Activated CD4-positive, alpha-beta T cell treated with anti-CD3 and anti-CD28 coated beads for 24 hours (primary cell): ENCODE measurements at places on chromosomes 1 and 21.
A peak's percentile ranks its signal among the peaks of the same experiment; 100 is the strongest.

- no peak for DNase-seq
Measured at GRCh38 chr1:178993559-178993958, 32.1 kb upstream of the FAM20B start.

DNA sequence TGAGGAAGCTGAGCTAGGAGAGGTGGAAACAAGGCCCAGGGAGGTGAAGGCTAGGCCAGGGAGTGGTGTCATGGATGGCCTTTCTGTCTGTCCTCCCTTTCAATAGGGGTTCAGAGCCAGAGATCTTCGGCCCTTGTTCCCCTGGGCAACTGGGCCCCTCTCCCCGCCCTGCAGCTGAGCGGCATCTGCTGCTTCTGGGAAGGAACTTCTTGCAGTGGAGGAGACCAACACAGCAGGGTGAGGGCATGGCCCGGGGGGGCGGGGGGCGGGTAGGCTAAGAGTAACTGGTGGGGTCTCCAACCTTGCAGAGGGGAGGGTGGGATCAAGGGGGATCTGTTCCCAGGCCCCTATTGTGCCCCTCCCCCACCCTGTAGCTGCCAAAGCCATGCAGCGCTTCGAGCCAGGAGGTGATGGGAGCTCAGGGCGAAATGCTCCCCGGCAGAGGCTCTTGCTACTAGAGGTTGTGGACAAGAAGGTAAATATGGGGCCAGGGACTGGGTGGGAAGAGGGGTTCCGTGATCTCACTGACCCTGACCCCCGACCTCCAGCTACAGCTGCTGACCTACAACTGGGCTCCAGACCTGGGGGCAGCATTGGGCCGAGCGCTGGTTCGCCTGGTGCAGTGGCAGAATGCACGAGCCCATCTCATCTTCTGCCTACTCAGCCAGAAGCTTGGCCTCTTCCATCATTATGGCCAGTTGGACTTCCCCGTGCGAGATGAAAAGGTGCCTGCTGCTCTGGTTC lies 11.7 kb downstream of the HYI start:
- DNase-seq, result no peak

GRCh38 chr1:209885403-209886218 lies 52.4 kb upstream of the SYT14 start:
- DNase-seq, result no peak

DNA sequence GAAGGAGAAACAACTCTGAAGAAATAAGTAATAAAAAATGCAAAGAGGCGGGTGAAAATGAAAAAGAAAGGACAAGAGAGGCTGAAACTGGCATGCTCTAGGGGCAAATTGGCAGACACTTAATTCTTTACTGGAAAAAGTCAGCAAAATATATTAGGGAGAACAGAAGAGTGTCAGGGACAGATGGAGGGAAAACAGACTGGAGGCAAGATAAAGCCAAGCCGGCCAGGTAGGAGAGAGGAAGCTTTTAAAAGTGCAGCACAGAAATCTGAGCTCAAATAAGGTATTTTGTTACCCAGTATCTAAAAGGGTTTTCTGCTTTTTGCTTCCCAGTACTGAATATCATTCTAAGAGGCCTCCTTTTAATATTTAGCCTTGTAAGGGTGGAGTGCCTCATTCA lies 339.3 kb downstream of the PAPPA2 start:
- no peak for DNase-seq

- DNase-seq, result no peak
Measured at GRCh38 chr1:167635156-167635648, 5.2 kb downstream of the RCSD1 start.

DNA sequence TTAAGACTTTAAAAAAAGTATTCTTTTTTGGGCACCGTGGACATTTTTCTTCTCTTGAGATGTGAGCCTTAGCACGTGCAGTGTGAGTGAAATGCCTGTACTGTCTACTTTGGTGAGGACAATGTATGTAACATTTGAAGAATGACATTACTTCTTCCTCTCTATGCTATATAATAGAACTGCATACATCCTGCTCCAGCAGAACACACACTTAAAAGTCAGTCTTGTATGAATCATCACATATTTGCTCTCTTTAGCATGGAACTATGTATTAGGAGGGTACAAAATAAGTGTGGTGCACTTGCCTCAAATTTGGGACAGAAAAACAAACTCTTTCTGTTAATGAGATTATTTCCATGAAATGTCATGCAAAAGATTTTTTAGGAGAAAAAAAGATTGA lies 358.4 kb upstream of the SGIP1 start:
- no peak for DNase-seq

DNA sequence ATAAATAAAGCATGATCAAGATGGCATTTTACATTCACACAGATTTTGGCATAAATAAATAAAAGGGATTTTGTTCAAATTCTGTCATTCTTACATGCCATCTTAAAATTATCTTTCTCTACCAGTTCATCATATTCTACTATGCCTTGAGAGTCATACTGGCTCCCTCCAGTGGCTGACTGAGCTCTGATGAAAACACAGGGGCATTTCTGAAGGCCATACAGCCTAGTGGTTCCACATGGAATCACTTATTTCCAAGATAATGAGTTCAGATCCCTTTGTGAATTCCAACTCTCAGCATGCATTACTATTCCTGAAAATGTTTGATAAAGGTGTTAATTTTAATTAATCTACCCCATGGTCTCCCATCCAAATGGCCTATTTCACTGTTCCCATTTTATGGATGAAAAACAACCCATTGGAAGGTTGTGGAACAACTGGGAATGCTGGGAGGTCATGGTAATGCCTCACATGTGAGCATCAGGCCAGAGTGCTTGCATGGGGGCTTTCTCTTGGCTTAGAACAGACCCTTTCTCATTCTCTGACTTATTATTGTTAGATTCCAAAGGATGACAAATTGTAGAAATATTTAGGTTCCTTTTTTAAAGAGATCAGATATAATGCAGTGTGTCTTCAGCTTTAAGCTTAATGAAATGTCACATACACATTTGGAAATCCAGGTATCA lies 622.4 kb upstream of the PKN2 start:
- DNase-seq, result no peak

- DNase-seq, result peak; percentile 67
Measured at GRCh38 chr1:150149271-150150132, at the start of gene PLEKHO1. Gene PLEKHO1, plus strand, starts transcription at chr1:150149916. Its CDS starts 342 bp downstream, at chr1:150150258.

DNA sequence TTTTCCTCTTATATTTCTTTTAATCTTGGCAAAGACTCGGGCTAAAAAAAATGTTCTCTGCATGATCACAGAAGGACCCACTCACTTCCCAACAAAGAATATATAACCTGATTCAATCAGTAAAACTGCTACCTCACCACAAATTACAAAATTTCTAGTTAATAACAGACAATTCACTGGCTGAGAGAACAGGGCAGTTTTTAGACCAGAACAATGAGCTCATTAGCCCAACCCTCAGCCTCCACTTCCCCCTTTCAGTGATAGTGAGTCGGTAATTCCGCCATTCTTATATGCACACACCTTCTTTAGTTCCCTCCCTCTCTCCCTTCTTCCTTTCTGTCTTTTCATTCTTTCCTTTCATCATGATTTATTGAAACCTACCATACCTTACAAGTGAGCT lies 8.9 kb downstream of the SIPA1L2 start:
- DNase-seq, result no peak

- DNase-seq, result no peak
Measured at GRCh38 chr1:36024847-36025246, 59.0 kb upstream of the TEKT2 start.

GRCh38 chr1:221335161-221336101 lies 406.5 kb downstream of the DUSP10 start:
- DNase-seq, result no peak

DNA sequence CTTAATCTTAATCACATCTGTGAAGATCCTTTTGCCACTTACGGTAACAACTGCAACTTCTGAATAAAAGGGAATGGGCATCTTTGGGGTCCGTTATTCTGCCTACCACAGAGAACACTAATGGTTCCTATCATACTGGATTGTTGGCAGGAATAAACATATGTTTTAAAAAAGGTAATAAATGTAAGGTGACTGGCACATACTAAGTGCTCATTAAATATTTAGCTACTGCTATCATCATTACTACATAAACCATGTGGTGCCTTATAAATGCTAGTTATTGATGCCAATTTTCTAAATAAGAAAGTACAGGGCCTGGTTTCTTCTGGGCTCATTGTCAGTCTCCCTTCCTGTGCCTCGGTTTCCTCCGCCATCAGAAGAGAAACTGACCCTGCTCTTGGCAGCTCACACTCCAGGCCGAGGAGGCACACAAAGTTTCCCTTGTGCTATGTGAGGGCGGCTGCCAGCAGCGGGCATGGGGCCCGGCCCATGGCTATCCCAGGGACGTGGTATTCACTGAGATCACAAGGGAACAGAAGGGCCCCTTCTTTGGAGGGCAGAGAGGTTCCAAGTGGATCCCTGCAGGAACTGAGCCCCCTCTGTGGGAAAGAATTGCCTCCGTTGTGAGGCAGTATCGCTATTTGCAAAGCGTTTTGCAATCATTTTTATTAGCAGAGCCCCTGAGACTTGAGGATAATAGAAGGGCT lies 26.2 kb downstream of the NAV1 start:
- no peak for DNase-seq

- no peak for DNase-seq
Measured at GRCh38 chr1:92511541-92511940, 24.8 kb upstream of the GFI1 start.

- DNase-seq, result no peak
Measured at GRCh38 chr1:234388094-234388493, 14.8 kb downstream of the COA6 start.

DNA sequence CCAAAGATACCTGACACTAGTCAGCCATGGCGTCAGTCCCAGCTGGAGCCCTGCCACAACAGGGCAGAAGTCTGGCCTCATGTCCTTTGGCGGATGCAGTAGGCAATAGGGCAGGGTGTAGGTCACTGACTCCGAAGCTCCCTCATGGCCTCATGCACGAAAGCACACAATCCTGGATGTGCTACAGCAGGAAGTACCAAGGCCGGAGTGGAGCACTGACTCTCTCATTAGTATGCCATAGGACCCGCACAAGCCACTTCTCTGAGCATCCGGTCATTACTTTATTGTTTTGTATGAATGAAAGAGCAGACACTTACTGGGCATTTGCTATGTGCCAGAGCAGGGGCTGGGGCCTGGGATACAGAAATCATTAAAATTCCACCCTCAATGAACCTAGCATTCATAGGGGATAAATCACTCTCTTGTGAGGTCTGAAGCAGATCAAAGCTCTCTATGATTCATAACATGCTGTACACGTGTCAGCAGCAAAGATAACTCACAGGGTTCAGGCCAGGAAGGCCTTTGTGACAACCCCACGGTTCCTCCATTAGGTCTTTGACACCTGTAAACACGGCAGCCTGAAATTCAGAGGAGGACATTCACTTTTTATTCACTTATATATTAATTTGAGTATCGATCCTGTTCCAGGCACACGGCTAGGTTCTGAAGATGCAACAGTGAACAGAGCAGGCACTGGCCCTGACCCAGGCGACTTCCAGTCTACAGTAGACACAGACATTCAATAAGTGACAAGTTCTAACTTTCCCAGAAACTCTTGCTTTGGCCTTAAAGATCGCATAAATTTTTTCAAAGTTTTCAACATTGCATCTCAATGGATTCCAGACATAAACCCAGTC lies 357.9 kb upstream of the USP24 start:
- no peak for DNase-seq

- DNase-seq, result no peak
Measured at GRCh38 chr1:210244746-210245367, 12.3 kb downstream of the SERTAD4 start.

GRCh38 chr1:171300401-171300800 lies 13.6 kb upstream of the FMO4 start:
- DNase-seq, result no peak

- no peak for DNase-seq
Measured at GRCh38 chr1:93031711-93032110, 47.4 kb upstream of the MTF2 start.

- peak; percentile 21 for DNase-seq
Measured at GRCh38 chr21:32921632-32922230, 104.0 kb upstream of the OLIG2 start.

- DNase-seq, result no peak
Measured at GRCh38 chr21:31157756-31158155, 119.5 kb upstream of the KRTAP19-8 start.

GRCh38 chr1:205587581-205587980 lies 44.2 kb downstream of the ELK4 start:
- DNase-seq, result no peak

- no peak for DNase-seq
Measured at GRCh38 chr1:223700942-223701637, 11.2 kb upstream of the CAPN2 start.

DNA sequence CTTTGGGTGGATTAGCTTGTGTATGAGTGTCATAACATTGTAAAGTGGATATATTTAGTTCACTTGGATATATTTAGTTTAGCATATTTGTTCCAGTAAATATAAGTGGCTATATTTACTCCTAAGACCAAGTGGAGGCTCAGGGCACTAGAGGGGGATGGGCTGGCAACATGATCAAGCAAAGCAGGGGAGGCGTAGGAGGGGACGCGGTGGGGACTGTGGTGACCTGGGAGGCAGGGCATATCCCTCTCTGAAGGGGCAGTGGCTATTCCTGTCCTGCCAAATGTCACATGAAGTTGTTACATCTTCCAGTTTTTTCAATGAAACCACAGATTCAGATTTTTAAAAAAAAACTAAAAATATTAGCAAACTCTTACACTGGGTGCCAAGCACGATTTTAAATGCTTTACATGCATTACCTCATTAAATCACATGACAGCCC lies 51.9 kb upstream of the EDN2 start:
- no peak for DNase-seq

DNA sequence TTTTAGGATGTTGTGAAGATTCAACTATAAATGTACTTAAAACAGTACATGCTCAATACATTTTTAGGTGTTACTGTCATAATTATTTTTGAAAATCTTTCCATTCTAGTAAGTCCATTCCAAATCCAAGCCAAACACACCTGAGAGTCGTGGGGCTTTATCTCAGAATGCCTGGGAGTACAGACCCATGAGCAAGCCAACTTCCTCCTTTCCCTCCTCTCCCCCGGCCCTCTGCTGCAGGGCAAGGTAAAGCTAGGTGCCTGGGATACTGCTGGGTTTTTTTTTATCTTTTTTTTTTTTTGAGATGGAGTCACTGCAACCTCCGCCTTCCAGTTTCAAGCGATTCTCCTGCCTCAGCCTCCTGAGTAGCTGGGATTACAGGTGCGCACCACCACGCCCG lies 16.5 kb downstream of the TMEM51 start:
- no peak for DNase-seq

GRCh38 chr21:37843191-37843590 lies 73.1 kb downstream of the KCNJ6 start:
- DNase-seq, result no peak

- DNase-seq, result no peak
Measured at GRCh38 chr1:90417126-90417525, 300.0 kb downstream of the BARHL2 start.

GRCh38 chr1:117782056-117782455 lies 147.4 kb downstream of the GDAP2 start:
- no peak for DNase-seq

DNA sequence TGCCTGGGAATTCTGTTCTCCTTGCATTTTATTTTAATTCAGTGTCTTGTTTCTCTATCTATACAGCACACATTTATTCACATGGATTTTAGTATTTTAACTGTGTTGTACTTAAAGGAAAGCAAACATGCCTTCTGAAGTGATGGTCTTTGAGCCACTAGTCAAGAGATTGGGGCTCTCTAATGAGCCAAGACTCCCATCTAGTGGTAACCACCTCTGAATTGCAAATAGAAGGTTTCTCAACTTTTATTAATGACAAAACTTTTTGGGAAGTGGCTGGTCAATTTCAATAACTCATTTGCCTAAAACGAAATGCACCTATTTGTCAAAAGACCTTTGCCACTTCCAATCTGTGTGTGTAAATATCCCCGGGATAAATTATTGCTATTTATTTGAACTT lies 199.6 kb downstream of the LTN1 start:
- DNase-seq, result no peak

GRCh38 chr1:17016317-17016661 lies 4.6 kb upstream of the ATP13A2 start:
- DNase-seq, result no peak
